ENCODE measurements at places on chromosomes 4 and X.

DNA sequence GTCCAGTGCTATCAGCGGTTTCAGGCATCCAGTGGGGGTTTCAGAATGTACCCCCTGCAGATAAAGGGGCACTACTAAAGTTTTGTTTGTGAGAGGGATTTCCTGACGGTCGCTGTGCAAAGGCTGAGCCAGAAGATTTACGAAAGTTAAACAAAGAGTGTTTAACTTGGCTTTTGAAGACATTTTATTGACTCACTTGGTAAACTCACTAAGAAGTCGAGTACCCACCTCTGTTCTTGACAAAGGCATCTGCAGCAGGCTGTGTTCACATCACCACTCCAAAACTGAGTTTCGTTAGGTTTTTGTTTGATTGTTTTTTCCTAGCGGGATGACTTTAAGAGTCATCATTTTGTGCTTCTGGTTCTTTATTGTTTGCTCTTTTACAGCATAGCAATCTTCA is 143.9 kb upstream of the TBL1X start:
- DNase-seq, result no peak

GRCh38 chrX:107763647-107764046 is 11.9 kb downstream of the TSC22D3 start:
- DNase-seq, result no peak

GRCh38 chrX:34656842-34657725 is at the start of gene TMEM47:
TMEM47 (minus strand) TSS chrX:34657285; CDS start chrX:34657029, 256 bp downstream.
- DNase-seq, result peak; percentile 7

- no peak for DNase-seq
Measured at GRCh38 chr4:151993521-151993920, 232.7 kb upstream of the GATB start.

DNA sequence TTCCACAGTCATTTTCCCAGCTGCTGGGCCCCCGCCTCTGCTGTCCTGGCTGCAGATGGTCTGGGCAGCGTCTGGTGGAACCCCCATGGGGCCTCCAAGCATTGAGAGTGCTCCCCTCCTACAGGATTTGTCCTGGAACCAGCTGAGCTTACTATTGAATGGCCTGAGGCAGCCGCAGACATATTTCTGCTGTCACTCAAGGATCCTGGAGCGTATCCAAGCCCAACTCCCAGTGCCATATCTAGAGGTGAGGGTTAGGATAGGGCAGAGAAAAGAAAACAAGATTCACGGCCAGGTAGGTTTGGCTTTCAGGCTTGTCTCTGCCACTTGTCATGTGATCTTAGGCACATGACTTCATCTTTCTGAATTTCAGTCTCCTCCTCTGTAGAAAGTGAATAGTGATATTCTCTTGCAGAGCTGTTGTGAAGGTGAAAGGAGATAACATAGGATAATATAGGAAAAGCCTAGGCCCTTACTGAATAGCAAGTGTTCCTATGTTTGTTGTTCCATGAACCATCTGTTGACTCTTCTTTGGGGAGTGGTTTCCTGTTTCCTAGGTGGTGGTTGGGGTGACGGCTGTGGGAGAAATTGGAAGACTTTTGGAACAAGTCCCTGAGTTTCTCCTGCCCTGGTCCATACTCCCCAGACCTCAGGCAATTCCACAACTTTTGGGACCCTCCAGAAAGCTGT is 52.3 kb downstream of the SEPSECS start:
- DNase-seq, result no peak

GRCh38 chr4:63663870-63664269 is 745.4 kb downstream of the TECRL start:
- DNase-seq, result no peak

DNA sequence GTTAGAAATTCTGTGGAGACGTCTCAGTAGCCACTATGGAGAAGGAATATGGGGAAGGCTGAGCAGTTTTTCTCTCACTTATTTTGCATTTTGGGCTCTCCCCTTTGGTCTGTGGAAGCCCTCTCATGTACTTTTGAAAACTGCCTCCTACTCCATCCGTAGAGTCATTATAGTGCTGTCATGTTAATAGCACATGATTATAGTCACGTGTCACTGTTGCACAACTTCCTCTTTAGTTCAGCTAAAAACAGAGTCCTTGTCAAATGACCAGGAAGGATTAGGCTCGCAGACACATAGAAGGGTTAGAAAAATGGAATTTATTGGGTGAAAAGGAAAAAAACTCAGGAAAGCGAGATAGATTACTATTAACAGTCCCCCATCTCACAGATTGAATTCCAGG is 258.2 kb upstream of the CXorf51A start:
- no peak for DNase-seq

DNA sequence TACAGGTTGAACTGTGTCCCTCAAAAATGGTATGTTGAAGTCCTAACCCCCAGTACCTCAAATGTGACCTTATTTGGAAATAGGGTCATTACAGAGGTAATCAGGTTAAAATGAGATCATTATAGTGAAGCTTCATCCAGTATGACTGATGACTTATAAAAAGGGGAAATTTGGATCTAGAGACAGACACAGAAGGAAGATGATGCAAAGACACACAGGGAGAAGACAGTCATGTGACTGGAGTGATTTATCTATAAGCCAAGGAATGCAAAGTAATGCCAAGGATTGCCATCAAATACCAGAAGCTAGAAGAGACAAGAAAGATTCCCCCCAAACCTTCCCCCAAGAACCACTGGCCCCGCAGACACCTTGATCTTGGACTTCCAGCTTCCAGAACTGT is 155.2 kb downstream of the RBMX2 start:
- DNase-seq, result no peak

GRCh38 chrX:140712413-140713173 is 3.0 kb downstream of the LINC00632 start:
- DNase-seq, result peak; percentile 54

DNA sequence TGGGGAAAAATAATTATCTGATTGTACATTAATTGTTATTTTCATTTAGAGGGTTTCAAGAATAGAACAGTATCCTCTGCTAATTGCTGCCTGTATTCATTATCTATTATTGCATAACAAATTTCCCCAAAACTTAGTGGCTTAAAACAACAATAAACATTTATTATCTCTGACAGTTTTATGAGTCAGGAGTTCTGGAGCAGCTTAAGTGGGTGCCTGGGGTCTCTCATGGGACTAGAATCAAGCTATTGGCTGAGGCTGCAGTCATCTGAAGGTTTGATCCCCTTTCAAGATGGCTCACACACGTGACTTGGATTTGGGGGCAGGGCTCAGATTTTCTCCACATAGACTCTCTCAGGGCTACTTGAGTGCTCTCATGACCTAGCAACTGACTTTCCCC is 98.1 kb upstream of the JADE1 start:
- no peak for DNase-seq

DNA sequence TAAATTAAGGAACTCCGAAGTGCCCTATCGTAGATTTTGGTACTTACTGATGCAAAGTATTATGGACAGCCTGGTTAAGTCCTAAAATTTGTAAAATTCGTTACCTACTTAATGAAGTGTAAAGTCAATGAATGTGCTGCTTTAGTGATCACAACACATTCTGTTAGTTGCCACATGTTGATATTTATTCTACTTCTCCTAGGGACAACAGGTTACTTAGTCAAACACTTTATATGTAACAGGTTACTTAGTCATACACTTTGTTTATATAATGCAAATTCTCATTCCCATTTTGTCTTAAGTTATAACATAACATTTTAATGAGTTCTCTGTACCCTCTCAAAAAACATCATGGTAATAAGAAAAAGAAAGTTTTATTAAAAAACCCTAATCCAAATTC is 643.0 kb upstream of the FTHL17 start:
- DNase-seq, result no peak

DNA sequence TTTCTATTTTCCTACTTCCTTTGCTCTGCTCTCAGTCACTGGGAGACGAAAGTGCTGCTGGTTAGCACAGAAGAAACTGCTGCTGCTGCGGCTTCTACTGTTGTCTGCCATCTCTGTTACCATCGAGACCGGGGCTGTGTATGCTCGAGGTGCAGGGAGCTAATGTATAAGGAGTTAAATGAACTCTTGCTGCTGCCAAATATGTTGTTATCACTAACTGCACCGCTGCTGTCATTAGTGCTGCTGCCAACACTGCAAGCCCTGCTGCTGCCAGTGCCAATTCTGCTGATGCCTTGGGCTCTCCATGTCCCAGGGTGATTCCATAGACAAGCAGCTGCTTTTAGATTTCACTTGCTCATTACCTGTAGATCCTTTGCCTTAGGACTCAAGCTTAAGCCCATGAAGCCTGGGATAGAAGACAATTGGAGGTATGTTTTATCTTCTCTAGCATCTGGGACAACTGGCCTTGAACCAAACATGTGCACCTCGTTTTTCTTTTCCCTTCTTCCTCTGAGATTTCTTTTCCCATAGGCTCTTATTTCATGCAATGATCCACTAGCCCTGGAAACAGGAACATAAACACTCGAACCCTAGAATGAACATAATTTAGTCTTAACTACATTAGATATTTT is 107.8 kb downstream of the CCSER1 start:
- no peak for DNase-seq

DNA sequence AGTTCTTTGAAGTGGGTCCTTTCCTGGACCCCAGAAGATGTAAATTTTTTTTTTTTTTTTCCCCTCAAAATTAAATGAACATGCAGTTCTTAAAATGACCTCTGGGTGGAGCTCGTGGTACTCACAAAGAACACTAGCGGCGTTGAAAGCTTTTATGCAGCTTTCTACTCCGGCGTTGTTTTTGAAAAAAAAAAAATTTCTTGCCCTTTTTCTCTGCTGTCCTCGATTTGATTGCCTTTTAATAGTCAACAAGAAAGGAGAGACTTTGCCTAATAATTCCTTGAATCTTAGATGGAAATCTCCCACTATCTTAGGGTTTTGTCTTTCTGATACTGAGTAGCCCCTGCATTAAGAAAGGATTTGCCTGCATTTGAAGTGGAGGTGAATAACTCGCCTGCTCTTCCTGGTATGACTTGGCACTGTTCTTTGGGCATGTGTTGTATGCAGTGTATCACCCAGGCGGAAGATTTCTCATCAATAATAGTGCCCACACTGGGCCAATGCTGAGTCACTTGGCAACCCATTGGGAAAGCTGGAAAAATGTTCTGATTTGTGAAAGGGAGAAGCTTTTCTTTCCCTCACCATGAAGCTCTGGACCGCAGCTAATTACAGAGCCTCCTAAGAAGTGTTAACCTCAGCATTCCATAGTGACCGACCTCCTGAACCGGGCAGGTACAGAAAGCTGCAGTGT is 104.0 kb downstream of the PHEX start:
- DNase-seq, result peak; percentile 41

All from cerebellum (tissue), 4 donors.